ENCODE measurements at places on chromosomes 12 and 14. TPM values are rescaled to one million over a fixed set of nuclear protein-coding genes. Genes with fewer than 3 reads are reported as not detected.

- peaks cover 23% of the 10 kb centered on the region for H3K27me3 ChIP-seq
- H3K27ac ChIP-seq, result no peak overlapping the region
- DNase-seq, result no peak
- no peak overlapping the region for H3K4me3 ChIP-seq
- no peaks in the 10 kb centered on the region for H3K36me3 ChIP-seq
Observed at GRCh38 chr14:92225731-92226130, 97.2 kb upstream of the SLC24A4 start.

GRCh38 chr12:110200124-110200417, 75.9 kb downstream of the IFT81 start:
- H3K27ac ChIP-seq, result no peak overlapping the region
- H3K4me1 ChIP-seq, result peaks cover 12% of the 10 kb centered on the region
- no peaks in the 10 kb centered on the region for H3K27me3 ChIP-seq
- DNase-seq, result no peak

GRCh38 chr12:97312570-97313135, 150.0 kb upstream of the RMST start:
- no peak overlapping the region for H3K27ac ChIP-seq
- H3K36me3 ChIP-seq, result no peaks in the 10 kb centered on the region
- no peak for DNase-seq
- no peaks in the 10 kb centered on the region for H3K4me1 ChIP-seq

GRCh38 chr14:68248481-68249255, 429.1 kb downstream of the RAD51B start:
- DNase-seq, result no peak
- H3K36me3 ChIP-seq, result no peaks in the 10 kb centered on the region
- no peak overlapping the region for H3K27ac ChIP-seq
- H3K4me3 ChIP-seq, result no peak overlapping the region
- no peaks in the 10 kb centered on the region for H3K27me3 ChIP-seq
- H3K4me1 ChIP-seq, result peaks cover 15% of the 10 kb centered on the region

DNA sequence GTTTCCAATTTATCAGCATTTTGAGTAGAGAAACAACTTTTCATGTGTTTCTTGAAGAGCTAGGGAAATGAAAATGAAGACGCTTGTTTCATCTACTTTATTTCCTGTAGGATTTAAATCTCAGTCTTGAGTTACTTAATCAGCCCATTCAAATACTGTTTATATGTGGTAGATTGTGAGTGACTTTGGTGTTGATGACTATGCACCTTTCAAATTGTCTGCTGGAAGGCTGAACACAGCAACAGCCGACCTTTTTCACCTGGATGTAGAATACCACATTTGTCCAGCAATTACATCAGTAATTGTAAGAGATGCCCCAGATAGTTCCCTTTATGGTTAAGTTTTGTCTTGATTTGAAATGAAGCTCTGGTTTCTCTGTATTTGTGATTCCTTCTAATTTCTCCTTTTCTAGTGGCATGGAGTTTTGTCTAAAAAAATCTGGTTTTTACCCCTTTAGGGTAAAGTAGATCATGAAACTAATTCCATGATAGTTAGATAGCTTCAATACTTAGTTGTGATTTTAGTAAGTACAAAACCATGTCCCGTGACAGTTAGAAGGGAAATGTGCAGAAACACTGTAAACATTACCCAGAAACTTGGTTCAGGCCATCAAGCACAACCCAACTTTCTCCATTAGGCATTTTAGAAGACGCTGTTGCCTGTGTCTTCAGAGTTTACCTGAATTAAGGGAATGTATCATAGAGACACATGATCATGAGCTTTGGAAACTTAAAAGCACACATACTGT, 165.0 kb downstream of the SRGAP1 start:
- no peak for DNase-seq
- H3K36me3 ChIP-seq, result no peaks in the 10 kb centered on the region
- no peaks in the 10 kb centered on the region for H3K4me1 ChIP-seq
- no peak overlapping the region for H3K27ac ChIP-seq
- no peaks in the 10 kb centered on the region for H3K27me3 ChIP-seq
- no peak overlapping the region for H3K4me3 ChIP-seq

DNA sequence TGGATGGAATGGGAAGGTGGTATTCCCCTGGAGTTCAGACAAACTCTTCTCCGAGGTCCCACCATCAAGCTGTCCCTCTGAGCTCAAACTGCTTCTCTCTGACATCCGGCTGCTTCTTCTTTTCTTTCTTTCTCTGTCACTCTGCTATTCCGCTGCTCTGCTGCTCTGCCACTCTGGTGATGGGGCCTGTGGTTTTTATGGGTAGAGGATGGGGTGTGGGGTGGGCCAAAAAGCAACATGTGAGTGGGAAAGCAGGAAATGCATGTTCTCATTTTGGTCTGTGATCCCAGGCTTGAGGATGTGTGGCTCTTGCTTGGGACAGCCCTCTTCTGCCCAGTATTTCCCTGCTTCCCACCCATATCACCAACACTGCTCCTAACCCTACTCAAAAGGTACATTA, 30.6 kb downstream of the CLECL1 start:
- no peaks in the 10 kb centered on the region for H3K27me3 ChIP-seq
- DNase-seq, result peak; percentile 75
- H3K27ac ChIP-seq, result peak overlapping the region; percentile 85
- peaks cover 72% of the 10 kb centered on the region for H3K4me1 ChIP-seq
- H3K36me3 ChIP-seq, result peaks cover 51% of the 10 kb centered on the region

The SMCO3 gene
- not detected for total RNA-seq

The DDX51 gene
- 17.9 TPM for total RNA-seq
